ENCODE measurements at places on chromosomes 5 and 9. TPM values are rescaled to one million over a fixed set of nuclear protein-coding genes. Genes with fewer than 3 reads are reported as not detected.
A peak's percentile ranks its signal among the peaks of the same experiment; 100 is the strongest.

- DNase-seq: peak; percentile 32
Observed at GRCh38 chr5:88826646-88827585, 56.1 kb downstream of the MEF2C start.

DNA sequence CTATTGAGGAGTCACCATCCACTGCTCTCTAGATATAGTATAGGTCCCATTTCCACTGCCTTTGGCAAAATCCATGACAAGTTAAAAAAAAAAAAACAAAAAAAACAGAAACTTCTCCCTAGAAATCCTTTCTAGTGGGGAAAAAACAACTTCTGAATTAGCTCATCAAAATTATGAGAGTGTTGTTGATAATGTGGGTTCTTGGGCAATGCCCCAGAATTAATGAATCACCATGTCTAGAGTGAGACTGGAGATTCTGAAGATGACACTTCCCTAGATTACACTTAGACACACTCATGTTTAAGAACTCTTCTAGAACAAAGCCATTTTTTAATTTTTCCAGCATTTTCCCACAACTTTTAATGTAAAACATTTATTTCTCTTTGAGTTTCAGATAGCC is 728.0 kb upstream of the C9orf72 start:
- DNase-seq: no peak

- no peak for DNase-seq
Observed at GRCh38 chr5:112064271-112064701, 307.3 kb upstream of the NREP start.

- DNase-seq: no peak
Observed at GRCh38 chr5:45411971-45412612, 284.1 kb downstream of the HCN1 start.

GRCh38 chr5:62431735-62432620 is 19.4 kb downstream of the IPO11 start:
- no peak for DNase-seq

DNA sequence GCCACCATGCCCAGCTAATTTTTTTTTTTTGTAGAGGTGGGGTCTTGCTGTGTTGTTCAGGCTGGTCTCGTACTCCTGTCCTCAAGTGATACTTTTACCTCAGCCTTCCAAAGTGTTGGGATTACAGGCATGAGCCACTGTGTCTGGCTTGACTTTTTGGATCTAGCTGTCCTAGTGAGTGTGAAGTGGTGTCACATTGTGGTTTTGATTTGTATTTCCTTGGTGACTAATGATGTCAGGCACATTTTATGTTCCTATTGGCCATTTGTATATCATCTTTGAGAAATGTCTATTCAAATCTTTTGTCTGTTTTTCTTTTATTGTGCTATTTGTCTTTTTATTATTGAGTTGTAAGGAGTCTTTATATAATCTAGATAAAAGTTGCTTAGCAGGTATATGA is 53.5 kb upstream of the MCCC2 start:
- DNase-seq: no peak

DNA sequence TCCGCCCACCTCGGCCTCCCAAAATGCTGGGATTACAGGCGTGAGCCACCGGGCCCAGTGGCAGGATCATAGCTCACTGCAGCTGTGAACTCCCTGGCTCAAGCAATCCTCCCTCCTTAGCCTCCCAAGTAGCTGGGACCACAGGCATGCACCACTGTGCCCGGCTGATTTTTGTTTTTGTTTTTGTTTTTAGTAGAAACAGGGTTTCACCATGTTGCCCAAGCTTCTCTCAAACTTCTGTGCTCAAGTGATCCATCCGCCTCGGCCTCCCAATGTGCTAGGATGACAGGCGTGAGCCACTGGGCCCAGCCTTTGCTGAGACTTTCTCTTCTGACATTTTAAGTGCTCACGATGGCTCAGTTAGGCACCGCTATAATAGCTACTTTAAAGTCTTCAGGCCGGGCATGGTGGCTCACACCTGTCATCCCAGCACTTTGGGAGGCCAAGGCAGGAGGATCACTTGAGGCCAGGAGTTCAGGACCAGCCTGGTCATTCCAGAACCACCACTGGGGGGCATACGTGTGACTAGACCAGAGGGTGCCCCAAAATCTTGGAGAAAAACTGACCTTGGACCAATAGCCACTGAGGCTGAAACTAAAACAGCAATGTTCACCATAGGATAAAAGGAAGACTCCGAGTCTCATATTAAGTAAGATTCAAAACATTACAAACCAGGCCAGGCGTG is 3.1 kb upstream of the ENTPD8 start:
- DNase-seq: no peak

DNA sequence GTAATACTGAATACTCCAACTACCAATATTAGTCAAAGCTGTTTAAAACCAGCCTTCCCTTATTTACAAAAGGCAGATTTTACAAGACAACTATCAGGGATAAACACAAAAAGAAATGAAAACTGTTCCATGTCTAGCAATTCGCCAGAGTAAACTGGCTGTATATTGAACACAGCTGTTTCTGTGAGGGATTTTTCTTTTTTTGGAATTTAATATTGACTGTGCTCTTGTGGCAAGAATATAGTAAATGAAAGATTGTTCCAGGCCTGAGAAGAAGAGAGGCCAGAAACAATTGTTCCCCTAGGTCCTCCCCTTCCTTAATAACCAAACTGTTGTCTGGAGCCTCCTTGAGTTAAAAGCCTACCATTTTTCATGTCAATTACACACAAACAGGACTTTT is 188.6 kb downstream of the PDE4D start:
- DNase-seq: no peak

- DNase-seq: no peak
Observed at GRCh38 chr9:15622318-15622971, 69.6 kb downstream of the CCDC171 start.

GRCh38 chr5:74517700-74518099 is 122.8 kb downstream of the ENC1 start:
- DNase-seq: no peak

DNA sequence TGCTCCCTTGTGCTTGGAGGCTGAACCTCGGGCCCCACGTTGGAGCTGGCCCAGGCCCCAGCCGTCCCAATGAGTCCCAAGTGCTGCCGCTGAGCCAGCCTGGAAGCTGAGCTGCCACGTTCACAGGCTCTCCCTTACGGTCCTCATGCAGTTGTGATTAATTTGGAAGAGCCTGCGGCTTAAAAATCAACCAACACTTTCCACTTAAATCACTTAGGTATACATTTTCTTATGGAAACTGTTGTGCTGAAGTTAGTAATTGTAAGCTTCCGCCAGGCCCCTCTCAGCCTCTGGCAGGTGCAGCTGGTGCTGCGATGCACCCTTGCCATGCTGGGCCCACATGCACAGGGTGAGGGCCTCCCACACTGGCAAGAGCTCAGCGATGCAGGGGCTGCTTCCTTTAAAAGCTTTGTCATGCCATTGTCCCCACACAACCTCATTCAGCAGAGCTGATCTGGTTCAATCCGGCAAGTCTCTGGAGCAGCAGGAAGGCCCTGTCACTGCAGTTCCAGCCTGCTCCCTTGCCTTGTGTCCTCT is 61.0 kb downstream of the IPPK start:
- DNase-seq: no peak

- peak; percentile 89 for DNase-seq
Observed at GRCh38 chr5:73215891-73216610, 43.1 kb downstream of the TMEM174 start.

- no peak for DNase-seq
Observed at GRCh38 chr5:151026679-151027078, 6.3 kb downstream of the GPX3 start.

- no peak for DNase-seq
Observed at GRCh38 chr9:116390303-116391228, 237.0 kb downstream of the PAPPA start.

GRCh38 chr5:91127456-91128081 is 255.5 kb downstream of the ARRDC3 start:
- no peak for DNase-seq

DNA sequence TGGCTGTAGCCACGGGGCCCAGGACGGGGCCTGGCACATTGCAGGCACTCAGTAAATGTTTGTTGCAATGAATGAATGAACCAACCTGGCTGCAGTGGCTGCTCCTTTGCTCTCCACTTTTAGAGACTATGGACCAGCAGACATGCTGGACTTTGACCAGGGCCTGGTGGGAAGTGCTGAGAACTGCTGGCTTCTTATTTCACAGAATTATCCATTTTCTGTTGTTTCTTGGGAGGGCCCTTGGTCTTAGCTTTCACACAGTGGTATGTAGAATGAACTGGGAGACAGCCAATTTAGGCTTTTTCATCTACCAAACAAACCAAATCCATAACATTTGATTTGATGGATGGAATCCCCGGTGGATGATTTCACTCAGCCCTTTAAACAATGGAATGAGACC is 78.0 kb upstream of the LHFPL2 start:
- no peak for DNase-seq

DNA sequence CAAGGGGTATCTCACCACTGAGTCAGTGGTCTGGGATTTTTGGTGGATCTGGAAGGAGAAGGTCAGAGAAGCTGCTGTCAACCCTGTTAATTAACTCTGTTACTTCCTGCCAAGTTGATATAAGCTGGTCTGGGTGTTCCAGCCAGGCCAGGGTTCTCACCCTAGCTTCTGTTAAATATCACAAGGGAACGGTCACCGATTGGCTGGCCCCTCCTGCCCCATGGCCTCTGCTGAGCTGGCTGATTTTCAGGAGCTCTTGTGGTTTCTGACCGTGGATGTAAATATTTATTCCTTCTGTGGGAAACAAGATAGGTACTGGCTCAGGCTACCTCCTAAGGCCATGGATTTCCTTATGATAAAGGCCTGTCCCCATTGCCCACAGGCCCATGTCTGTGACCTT is 1.0 kb downstream of the ADAMTS13 start:
- no peak for DNase-seq

GRCh38 chr9:90022474-90022873 is 417.7 kb downstream of the GADD45G start:
- DNase-seq: no peak

GRCh38 chr5:15002791-15003190 is 131.2 kb upstream of the ANKH start:
- DNase-seq: no peak

DNA sequence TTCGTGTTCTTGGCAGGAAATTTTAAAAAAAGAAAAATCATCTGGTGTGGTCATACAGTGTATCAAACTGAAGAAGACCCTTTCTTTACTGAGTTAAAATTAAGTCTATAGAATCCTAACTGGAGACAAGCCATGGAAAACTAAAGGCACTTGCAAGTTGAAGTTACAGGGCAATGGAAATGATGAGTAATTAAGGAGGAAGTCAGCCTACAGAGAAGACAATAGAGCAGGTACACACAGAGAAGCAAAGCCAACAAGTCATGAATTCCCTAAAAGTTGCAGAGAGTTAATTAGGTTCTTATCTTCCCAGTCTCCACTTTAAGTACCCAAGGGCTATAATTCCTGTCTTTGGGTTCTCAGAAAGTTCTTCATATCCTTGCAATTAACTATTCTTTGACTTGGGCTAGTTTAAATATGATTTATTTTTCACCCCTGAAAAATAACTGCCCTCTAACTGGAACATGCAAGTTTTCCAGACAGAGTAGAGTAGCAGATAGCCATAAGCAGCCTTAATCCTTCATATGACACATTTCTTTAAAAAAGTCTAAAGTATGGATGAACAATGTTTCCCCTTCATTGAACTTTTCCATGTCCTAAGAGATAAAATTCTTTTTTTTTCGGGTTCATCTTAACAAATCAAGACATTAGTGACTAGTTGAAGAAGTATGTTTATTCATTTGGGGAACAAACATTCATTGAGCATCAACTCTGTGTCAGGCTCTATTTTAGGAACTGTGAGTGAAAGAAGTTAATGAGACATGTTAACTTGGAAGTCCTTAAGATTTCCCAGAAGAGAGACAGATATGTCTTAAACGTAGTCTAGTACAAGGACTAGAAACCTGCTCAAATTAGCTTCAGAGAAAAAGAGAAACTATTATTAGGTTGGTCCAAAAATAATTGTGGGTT is 5.2 kb upstream of the ITGA2 start:
- no peak for DNase-seq

GRCh38 chr5:114192108-114192507 is 169.8 kb upstream of the KCNN2 start:
- DNase-seq: no peak

DNA sequence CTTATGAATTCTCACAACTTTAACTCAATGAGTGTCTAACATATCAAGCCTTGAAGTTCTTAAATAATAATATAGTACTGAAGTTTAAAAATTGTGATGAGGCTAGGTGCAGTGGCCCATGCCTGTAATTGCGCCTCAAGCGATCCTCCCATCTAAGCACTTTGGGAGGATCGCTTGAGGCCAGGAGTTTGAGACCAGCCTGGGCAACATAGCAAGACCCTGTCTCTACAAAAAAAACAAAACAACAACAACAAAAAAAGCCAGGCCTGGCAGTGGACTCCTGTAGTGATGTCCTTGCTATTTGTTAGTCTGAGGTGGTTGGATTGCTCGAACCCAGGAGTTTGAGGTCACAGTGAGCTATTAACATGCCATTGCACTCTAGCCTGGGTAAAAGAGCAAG is 98.4 kb downstream of the ADGRV1 start:
- DNase-seq: no peak

- DNase-seq: no peak
Observed at GRCh38 chr9:1460143-1460769, 410.1 kb downstream of the DMRT2 start.

- DNase-seq: no peak
Observed at GRCh38 chr5:88659529-88660263, 223.3 kb downstream of the MEF2C start.

- no peak for DNase-seq
Observed at GRCh38 chr9:114962809-114963208, 32.4 kb upstream of the TNFSF8 start.

GRCh38 chr9:18488886-18489285 is 14.9 kb downstream of the ADAMTSL1 start:
- DNase-seq: no peak

- no peak for DNase-seq
Observed at GRCh38 chr9:109997682-109998081, 210.3 kb downstream of the C9orf152 start.

DNA sequence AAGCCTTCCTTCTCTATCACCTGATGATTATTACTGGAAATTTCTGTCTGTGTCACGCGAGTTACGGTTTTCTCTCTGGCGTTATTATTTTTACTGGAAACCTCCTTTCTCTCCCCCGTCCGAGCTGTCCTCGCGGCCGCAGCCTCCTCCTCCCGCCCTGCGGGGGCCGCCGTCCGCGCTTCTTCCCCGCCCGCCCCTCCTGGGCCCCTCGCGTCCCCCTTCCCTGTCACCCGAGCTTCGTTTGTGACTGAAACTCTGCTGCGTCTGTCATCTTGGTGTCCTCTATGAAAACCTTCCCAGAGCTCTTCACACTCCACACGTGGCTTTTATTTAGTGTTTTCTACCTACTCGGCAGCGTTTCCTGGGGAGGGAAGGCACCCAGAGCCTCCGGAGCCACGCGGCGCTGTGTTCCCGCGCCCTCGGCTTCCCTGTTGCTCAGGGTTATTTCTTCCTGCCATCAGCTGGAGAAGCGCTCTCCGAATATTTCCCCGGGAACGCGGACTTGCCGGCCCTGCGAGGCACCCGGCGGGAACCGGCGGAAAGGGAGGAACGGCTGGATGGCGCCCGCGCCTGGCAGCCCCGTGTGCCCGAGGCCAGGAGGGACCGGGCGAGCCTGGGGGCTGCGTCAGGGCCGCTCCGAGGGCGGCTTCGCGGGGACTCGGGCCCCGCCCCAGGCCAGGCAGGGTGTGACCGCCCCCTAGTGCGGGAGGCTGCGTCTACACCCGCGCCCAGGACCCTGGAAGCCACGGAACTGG is 33.9 kb downstream of the TRIP13 start:
- DNase-seq: peak; percentile 25

The RAPGEF1 gene
- total RNA-seq: 84.2 TPM

The PCDHGC4 gene
- 0.75 TPM for total RNA-seq

The TSC1 gene
- 52.3 TPM for total RNA-seq

The CYSTM1 gene
- total RNA-seq: 136 TPM

The HEMGN gene
- not detected for total RNA-seq

The FOXD1 gene
- not detected for total RNA-seq

The N4BP3 gene
- 1.7 TPM for total RNA-seq

The ARID3C gene
- total RNA-seq: not detected

The DBH gene
- not detected for total RNA-seq

The LVRN gene
- 1.0 TPM for total RNA-seq
